T1000 (cell line): ENCODE measurements at places on chromosomes 6 and 20.

DNA sequence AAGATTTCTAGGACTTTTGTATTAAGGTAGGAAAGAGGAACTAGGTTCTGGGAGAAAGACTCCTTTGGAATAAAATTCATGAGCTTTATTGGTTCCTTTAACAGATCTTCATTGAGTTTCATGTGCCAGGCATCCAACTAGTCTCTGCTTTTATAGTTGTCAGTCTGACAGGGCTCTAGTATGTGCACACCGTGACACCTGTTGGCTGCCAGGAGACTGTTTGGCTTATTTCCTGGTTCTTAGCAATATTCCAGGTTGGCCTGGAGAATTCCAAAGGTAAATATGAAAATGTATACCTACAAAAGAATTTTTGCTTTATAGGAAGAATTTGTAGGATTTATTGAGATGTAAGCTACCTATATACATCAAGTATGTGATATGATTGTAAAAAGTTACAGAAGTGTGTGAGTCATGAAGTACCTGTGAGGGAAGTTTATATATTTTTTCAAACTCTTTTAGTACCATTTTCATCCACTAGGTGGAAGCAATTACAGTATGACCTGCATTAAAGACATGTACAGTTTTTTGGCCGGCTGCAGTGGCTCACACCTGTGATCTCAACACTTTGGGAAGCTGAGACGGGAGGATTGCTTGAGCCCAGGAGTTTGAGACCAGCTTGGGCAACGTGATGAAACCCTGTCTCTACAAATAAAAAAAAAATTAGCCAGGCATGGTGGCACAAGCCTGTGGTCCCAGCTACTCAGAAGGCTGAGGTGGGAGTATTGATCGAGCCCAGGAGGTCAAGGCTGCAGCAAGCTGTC, 35.2 kb downstream of the NDUFAF5 start:
- DNase-seq = no peak

DNA sequence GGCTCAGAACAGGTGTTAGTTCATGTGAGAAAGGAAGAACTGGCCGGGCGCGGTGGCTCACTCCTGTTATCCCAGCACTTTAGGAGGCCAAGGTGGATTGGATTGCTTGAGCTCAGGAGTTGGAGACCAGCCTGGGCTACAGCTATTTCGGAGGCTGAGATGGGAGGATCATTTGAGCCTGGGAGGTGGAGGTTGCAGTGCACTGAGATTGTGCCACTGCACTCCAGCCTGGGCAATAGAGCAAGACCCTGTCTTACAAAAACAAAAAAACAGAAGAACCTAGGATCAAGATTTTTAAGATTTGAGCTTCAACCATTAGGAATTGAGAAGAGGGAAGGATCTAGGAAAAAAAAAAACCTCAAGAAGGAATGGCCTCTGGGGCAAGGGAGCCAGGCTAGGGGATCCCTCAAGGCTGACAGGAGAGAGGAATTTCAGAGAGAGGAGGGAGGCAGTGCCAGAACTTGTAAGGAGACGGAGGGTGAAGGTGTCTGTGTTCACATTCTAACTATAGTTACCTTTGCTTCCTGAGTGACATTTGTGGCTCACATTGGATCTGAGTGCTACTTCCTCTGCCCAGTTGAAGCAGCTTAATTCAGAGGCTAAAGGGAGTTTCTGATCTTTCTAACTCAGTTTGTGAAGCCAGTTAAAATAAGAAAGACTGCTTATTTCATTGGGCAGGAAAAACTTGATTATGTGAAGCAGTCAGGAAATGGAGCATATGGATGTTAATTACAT, 26.1 kb downstream of the CHMP4B start:
- no peak for DNase-seq

DNA sequence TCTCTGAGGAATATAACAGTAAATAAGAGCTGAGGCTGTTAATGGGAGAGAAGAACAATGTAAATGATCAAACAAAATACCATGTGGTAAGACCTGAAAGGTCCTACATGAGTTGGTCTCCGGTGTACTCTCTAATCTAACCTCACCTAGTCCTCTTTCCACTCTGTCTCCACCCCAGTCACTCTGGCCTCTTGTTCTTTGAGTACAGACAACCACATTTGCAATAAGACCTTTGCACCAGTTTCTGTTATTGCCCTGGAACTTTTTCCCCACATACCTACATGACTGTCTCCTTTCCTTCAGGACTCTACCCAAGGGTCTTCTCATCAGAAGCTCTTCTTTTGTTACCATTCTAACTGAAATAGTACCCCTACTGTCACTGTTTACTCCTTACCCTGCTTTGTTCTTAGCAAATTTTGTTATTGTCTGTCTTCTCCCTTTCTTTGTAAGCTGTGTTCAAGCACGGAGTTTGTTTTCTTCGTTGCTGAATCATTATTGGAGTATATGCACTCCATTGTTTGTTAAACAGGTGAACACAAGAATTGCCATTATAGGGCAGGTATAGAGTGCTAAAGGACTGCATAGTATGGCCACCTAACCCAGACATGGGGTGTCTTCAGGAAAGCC, 37.3 kb downstream of the MAPK14 start:
- DNase-seq = no peak

DNA sequence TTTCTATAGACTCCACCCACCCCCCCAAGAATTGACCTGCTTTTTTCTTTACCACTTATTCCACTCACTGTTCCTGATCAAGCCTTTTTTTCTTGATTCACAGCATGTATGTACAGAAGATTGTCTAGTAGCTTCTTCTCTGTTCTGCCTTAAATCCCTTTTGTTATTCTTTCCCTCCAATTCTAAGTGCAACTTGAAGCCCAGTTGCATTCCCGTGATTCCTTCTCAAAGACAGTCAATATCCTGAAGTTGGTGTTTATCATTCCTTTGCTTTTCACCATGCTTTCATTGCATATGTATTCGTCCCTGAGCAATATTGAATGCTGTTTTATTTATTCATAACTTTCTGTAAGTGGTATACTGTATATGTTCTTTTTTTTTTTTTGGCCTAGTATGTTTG, 21.0 kb downstream of the XRN2 start:
- DNase-seq = no peak

GRCh38 chr6:155448668-155449449, 6.8 kb downstream of the NOX3 start:
- no peak for DNase-seq

GRCh38 chr6:170082531-170083187, 208.2 kb downstream of the DLL1 start:
- DNase-seq = no peak

DNA sequence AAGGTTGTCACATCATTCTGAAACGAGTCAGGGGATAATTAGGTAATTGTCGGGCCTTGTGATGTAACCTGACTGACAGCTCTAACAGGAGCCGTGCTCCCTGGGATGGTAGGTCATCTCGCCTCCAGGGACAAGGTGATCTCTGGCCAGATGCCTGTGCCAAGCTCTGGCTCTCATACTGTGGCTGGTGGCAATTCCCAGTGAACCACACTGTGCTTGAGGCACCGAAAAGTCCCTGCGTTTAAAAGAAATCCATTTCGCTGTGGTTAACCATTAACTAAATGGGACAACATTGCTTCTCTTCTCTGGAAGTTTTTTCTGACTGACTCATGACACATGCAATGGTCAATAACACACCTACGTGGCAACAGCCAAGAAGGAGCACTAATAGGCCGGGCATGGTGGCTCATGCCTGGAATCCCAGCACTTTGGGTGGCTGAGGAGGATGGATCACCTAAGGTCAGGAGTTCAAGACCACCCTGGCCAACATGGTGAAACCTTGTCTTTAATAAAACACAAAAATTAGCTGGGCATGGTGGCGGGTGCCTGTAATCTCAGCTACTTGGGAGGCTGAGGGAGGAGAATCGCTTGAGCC, 669.2 kb downstream of the PRKN start:
- peak; percentile 29 for DNase-seq

DNA sequence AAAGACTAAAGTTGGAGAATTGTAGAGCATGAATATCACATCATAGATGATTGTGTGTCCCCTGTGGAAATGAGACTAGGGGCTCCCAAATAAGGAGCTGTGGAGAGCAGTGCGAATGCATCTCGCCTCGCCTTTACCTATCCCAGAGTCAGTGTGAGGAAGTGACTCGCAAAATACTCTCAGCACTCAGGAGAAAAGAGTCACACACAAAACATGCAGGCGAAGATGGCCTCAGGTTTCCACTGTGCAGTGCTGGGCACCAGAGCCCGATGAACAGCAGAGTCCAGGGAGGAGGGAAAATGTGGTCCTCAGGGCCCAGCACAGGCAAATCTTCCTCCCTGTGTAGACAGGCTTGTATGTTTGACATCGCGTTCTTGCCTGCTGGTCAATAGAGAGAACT, 126.5 kb upstream of the AFDN start:
- DNase-seq = no peak

- DNase-seq = no peak
Observed at GRCh38 chr20:41956338-41957074, 338.3 kb upstream of the CHD6 start.

- DNase-seq = no peak
Observed at GRCh38 chr6:169978615-169979161, 227.3 kb downstream of the ERMARD start.

- DNase-seq = no peak
Observed at GRCh38 chr20:25541676-25542075, 43.7 kb downstream of the NINL start.

GRCh38 chr6:10720265-10720959, 2.5 kb upstream of the TMEM14C start:
- no peak for DNase-seq

DNA sequence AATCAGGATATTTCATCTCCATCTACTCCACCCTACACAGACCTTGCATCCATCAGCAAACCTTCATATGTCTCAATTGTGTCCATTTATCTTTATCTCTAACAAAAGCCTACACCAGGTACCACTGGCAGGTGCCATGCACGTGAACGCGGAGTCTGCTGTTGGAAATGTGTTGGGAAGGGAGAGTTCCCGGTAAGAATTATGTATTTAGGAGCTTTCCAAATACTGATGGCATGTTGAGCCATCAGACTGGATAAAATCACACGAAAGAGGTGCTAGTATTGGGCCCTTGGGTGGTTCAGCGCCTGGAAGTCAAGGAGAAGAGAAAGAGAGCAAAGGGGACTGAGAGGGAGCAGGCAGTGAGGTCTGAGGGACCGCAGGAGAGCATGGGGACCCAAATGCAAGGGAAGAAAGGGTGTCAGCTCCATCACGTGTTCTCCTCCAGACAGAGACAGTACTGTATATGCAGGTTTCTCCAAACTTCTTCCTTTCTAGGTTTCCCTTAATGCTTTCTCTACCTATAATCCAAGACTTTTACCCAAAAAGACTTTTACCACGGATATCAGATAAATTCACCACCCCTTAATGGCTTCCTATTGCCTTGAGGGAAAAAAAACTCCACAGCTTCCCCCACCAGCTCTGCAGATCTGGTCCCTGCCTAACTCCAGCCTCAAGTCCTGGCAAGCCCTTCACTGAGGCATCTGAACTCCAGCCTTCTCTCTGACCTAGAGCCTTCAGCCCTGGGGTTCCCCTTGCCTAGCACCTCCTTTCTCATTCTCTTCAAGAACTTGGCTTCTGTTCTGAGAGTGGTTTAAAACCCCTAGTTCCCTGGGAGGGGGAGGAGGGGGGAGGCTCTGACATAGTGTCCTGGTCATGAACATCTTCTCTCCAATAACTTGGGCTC, 4.8 kb upstream of the ZNF217 start:
- DNase-seq = no peak

DNA sequence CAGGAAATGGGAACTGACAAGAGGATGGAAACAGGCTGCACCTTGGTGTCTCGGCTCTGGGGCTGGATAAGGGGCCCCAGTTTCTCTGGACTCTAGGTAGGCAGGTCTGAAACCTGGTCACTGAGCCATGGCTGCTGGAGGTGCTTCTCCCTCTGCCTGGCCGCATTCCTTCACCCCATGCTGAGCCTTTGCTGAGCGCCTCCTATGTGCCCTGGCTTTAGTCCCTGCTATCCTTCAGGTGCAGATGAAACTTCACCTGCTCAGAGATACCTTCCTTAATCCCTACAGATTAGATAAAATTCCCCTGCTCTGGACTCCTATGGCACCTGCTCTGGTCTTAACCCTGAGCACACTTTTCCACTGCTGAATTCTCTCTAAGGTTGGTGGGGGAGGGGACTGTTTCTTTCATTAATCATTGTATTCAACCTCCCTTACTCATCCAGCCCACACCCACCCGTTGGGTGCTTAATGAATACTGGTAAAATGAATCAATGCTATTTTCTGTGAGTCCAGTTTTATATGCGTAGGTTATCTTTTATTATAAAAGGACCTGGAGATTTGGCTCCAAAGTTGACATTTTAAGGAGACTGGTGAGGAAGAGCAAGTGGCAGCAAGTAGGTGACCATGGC, 19.3 kb downstream of the MYLK4 start:
- no peak for DNase-seq
